ENCODE measurements at places on chromosomes 12 and 14. TPM values are rescaled to one million over a fixed set of nuclear protein-coding genes. Genes with fewer than 3 reads are reported as not detected.

Gene IAPP
- not detected for total RNA-seq

Gene GPR68
- 0.55 TPM for total RNA-seq

Gene GPRC5A
- total RNA-seq = 22.8 TPM

Gene INSM2
- total RNA-seq = 0.17 TPM

DNA sequence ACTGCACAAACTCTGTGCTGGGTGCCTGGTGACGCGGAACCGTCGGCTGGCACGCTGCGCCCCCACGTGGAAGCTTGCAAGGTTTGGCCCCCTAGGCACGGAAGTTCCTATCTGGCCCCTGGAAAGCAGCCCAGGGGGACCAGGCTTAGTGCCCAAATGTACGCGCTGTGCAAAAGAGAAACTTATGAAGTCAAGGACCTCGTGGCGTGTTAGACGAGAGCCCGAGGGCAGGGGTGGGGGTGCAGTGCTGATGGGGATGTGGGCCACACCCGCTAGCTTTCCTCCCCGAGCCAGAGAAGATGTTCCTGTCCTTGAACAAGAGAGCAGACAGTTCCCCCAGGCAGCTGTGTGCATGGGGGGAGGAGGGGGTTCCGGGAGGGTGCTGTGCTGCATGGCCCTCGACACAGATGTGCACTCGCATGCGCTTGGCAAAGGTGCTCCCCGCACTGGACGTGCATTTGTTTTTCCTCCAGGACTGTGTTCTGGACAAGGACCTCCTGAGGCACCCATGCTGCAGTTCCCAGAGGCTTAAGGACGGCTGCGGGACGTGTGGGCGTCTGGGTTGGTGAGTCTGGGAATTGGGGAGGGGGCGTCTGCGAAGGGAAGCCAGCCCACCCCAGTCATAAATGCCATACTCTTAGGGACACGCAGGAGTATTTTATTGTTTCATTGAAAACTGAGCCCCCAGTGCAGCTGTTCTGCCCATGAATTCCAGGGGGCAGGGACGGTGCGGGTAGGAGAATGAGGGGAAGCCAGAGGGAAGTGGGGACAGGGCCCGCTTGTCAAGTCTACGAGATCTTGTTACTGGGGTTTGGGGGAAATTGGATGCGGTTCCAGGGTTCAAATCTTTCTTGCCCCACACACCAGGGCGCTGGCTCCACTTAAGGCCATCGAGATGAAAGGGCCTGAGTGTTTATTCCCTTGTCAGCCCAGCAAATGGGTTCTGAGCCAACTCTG lies 80.0 kb downstream of the NTF3 start:
- DNase-seq = no peak

GRCh38 chr14:49160983-49161382 lies 425.2 kb downstream of the RPS29 start:
- DNase-seq = no peak

GRCh38 chr14:31229009-31229408 lies 21.4 kb upstream of the HECTD1 start:
- DNase-seq = no peak

Data from G401 (cell line).